ENCODE measurements at places on chromosomes 7 and 10.
A peak's percentile ranks its signal among the peaks of the same experiment; 100 is the strongest.

GRCh38 chr10:62467527-62467926 is 93.4 kb downstream of the ZNF365 start:
- no peak for DNase-seq

GRCh38 chr10:78365694-78366093 is 332.0 kb downstream of the RPS24 start:
- DNase-seq, result no peak

- DNase-seq, result no peak
These were observed 400.9 kb downstream of the SORCS3 start for GRCh38 chr10:105041956-105042355.

- DNase-seq, result no peak
These were observed 49.1 kb upstream of the BTBD16 start for GRCh38 chr10:122221958-122222357.

DNA sequence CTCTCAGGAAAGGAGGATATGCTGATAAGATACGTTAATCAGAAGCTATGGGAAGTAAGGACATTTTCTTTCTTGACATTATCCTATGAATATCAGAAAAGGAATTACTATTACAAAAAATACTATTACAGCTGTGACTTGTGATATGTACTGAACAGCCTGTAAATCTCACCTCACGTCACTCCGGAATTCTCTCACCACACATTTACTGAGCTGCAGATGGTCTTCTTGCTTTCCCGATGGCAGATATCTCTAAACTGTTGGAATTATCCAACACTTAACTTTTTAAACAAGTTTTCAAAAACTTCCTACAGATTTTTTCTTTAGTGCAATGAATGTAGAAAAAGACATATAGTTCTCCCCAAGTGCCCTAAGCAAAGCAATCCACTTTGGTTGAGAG is 313.4 kb downstream of the GPR37 start:
- no peak for DNase-seq

DNA sequence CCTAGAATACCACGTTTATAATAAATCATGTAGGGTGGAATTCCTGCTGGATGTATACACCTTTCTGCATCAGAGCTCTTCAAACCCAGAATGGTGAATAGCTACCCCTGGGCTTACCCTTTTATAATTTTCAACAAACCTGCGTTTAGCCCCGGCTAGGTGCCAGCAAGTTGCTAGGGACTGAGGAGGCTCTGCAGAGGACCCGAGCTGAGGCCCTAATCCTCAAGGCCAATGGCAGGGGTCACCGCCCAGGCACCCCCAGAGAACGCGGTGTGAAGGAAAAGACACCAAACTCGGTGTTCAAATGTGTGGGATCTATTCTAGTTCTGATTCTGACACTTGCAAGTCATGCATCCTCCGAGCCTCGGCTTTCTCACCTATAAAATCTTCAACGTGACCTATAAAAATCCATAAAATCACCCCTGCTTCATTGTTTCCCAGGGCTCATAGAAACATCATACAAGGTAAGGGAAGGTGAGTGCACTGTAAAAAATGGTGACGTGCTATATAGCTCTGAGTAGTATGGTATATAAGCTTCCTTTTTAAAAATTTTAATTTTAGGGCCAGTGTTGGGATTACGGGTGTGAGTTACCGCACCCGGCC is 2.5 kb upstream of the ANXA11 start:
- no peak for DNase-seq

DNA sequence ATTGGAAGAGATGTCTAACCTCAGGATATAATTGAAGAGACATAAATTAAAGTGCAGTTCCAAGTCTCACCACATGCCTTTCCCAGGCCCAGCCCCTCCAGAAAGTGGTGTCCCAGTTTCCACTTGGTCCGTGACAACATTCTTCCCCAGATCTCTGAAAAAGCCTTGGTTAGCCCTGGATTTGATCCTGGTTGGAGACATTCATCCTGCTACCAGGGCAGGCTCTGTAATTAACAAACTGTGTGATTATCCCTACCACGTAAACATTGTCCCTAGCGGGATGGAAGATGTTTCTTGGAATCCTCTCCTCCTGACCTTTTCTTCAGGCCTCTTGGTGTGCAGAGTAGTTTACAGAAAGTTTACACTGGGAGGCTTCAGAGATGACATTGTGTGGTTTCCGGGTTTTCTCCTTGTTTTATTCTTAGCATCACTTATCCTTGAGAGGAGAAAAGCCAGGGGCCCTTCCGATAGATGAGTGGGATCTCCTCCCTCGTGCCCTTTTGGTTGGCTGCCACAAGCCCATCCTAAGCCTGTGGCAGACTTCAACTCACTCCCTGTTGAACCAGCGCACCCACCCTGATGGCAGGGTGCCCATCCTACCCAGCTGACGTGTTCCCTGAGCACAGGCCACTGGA is 83.8 kb downstream of the COL13A1 start:
- no peak for DNase-seq

DNA sequence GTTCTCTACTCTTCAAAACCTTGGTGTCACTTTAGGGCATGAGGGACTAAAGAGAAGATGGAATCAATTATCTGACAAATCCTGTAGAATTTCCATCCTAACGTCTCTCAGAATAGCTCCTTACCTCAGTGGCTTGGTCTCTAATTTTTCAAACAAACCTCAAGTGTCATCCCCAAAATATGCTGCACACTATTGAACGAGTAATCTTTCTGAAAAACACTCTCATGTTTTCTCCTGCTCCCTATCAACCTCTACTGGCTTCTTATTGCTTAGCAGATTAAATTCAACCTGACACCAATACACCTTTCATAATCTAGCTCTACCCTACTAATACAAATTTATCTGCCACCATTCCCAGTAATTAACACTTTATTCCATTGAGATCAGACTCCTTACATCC is 8.5 kb downstream of the CNOT4 start:
- DNase-seq, result no peak

DNA sequence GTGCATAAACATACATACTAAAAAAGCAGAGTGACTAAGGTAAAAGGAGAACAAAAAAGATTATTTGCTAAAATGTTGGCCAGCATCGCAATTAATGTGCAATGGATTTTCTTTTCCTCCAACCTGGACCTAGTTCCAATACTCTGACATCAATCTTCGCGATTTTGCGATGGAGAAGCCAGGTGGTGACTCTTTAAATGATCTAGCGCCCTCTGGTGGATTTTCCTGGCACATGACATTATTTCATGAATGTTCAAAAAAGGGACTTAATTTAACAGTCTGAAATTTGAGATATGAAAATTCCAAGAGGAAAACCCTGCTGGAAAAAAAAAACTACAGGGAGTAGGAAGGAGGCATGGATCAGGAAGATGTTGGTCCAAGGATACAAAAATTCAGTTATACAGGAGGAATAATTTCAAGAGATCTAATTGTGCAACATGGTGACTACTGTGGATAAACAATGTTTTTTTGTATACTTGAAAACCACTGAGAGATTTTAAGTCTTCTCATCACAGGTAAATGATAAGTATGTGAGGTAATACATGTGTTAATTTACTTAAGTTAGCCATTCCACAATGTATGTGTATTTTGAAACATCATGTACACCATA is 4.3 kb upstream of the KCNMA1 start:
- peak; percentile 85 for DNase-seq

- no peak for DNase-seq
These were observed 511.2 kb upstream of the KLF6 start for GRCh38 chr10:4296161-4296560.

- DNase-seq, result no peak
These were observed 34.4 kb downstream of the GHRHR start for GRCh38 chr7:30998180-30998579.

DNA sequence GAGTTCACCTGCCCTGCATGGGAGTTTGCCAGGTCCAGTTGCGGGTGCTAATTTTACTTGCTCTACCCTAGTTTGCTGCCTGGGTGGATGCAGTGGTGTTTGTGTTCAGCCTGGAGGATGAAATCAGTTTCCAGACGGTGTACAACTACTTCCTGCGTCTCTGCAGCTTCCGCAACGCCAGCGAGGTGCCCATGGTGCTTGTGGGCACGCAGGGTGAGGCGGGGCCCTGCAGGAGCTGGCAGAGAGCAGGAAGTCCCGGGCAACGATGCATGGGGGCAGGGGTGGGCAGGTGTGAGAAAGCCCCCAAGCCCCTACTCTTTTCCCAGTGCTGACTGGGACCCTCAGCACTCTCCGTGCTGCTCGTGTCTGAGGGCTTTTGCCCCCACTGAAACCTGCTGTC is 31.3 kb downstream of the AGAP3 start:
- DNase-seq, result no peak

GRCh38 chr10:99368646-99369045 is 39.5 kb downstream of the CNNM1 start:
- no peak for DNase-seq

DNA sequence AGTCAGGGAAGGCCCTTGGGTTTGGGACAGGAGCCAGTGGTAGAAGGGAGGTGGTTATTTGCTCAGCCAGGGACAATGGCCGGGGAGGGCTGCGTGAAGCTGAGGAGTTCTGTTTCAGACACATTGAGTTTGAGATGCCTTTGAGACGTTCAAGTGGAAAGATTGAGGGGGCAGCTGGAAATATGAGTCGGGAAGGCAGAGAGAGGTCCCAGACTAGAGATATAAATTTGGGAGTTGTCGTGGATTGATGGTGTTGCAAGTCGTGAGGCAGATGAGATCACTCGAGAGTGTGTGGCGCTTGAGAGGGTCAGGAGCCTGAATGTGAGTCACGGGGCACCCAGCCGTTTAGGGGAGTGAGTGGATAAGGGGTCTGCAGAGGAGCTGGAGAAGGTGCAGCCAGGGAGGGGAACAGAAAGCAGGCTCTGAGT is 73.3 kb downstream of the ZMIZ1 start:
- no peak for DNase-seq

DNA sequence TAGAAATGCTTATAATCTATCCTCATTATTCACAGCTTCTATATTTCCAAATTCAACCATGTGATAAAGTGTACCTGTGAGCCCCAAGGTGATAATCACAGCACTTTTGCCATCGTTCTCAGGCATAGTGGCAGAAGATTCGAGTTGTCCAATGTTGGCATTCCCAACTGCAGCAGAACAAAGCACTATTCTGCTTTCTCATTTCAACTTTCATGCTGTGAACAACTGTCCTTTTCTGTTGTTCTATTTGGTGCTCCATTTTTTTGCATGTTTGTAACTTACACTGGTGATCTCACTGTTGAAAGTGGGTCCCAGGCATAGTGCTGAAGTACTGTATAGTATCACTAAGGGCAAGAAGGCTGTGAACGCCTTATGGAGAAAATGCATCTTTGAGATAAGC is 438.2 kb downstream of the PAXIP1 start:
- no peak for DNase-seq

DNA sequence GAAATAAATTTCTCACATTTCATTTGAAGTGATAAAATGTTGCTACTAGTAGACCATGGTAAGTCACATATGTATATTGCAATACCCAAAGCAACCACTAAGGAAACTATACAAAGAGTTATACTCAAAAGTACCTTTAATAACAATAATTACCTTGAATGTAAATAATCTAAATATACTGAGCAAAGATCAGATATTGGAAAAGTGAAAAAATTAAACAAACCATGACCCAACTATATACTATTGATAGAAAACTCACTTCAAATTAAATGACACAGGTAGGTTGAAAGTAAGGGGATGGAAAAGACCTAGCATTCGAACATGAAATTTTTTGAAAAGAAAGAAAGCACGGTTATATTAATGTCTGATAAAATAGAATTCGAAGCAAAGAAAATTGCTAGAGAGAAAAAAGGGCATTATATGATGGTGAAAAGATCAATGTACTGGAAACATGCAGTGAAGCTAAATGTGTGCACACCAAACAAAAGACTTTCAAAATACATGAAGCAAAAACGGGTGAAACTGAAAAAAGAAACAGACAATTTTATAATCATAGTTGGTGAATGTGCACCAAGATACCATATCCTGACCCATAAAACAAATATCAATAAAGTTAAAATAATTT is 29.1 kb downstream of the TFPI2 start:
- no peak for DNase-seq

- no peak for DNase-seq
These were observed 11.9 kb downstream of the CYTH3 start for GRCh38 chr7:6260291-6261187.

GRCh38 chr7:68482800-68483199 is 1115.5 kb upstream of the AUTS2 start:
- no peak for DNase-seq

- no peak for DNase-seq
These were observed 23.4 kb downstream of the CAMK2G start for GRCh38 chr10:73850863-73851461.
